Sciatic nerve (tissue), 2 donors: ENCODE measurements at places on chromosomes 2 and 18.

DNA sequence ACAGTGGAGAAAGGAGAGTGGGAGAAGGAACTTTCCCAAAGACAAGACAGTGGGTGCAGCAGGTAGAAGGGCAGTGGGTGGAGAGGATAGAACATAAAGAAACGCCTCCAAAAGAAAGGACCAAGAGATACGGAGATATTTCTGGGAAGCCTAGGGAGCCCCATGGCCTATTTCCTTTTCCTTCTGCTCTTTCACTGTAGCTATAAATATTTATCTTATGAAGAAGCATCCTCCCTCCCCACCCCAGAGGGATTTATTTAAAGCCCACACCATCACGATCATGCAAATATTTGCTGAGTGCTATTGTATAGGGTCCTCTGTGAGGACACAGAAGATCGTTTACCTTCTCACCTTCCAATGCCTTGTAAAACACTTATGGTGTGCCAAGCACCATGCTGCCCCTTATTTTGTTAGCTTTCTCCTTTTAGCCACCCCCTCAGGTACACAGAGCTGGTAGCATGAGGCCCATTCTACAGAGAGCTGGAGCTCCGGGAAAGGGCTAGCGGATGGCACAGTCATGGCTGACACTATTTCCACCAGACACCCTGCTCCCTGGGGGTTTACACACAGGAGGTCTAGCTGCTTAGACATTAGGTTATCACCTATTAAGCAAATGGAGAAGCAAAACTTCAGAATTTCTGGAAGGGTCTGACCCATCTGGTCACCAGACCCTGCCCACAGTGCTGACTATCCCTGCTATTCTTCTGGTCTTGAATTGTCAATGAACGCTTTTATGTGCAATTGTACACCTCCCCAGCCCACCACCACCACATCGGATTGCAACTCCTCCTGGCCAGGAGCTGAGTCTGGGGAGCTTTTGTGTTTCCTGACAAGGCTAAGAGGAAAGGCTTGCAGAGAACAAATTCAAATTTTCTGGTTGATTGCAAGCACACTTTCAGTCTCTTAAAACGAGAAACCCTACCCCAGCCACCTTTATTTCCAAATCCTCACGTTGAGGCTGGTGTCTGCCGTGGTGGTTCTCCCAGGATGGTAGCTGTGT is 91.8 kb upstream of the KLF7 start:
- DNase-seq = no peak

- DNase-seq = no peak
Observed at GRCh38 chr18:53421869-53422268, 802.6 kb downstream of the MBD2 start.

DNA sequence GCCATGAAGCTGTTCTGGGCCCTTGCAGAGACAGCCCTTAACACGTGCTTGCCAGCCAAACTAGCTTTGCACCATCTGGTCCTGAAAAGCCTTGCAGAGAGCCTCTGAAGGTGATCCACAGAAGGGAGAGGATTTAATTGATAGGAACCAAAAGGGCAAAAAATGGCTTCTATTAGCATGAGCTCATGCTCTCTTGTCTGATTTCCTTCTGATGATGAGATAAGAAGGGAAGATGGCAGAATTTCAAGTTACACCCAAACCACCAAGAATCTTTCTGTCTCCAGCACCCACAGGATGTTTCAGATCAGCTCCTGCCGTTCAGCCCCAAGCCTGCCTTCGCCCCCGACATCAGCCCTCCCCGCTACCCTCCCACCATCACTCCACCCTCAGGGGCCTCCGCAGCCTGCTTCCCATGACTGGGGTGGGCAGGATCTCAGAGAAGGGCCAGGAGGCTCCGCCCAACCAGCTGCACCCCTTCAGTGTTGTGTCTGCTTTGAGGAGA is 23.4 kb upstream of the GLI2 start:
- DNase-seq = no peak

DNA sequence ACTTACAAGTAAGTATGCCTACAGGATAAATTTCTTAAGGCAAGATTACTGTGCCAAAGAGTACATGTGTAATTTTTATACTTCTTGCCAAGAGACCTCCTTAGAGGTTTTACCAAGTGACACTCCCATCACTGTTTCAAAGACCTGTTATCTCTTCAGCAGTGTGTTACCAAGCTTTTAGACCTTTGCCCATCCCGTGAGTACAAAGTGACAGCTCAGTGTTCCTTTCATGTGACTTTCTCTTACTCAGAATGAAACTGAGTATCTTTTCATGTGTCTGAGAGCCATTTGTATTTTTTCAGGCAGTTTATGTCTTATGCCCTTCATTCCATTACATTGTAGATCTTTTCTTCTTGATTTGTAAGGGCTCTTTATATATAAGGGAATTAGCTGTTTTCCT is 287.5 kb upstream of the SALL3 start:
- DNase-seq = no peak

DNA sequence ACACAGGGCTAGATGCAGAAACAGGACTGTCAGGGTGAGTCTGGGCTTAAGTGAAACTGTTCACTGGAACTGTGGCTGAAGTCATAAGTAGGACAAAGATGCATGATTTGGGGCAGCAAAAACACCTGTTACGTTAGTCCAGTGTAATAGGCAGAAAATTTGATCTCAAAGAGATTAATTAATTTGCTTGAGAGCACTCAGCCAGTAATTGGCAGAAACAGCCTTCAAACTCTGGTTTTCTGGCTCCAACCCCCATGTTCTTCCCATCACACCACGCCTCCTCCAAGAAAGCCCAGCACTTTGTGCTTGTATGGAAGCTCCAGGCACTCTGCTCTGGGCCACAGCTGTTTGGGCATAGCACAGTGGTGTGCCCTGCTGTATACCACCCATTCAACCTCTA is 54.0 kb downstream of the CNTNAP5 start:
- DNase-seq = no peak

- DNase-seq = no peak
Observed at GRCh38 chr2:231117148-231117547, 7.7 kb downstream of the HTR2B start.

- no peak for DNase-seq
Observed at GRCh38 chr2:120331903-120332302, 14.0 kb upstream of the INHBB start.

GRCh38 chr2:86274265-86274917 is 63.0 kb downstream of the REEP1 start:
- DNase-seq = no peak

GRCh38 chr2:85231952-85232351 is 95.8 kb downstream of the TGOLN2 start:
- DNase-seq = no peak

- DNase-seq = no peak
Observed at GRCh38 chr2:65292461-65293011, 64.9 kb downstream of the ACTR2 start.

GRCh38 chr2:182377467-182377866 is 49.4 kb downstream of the PDE1A start:
- no peak for DNase-seq

DNA sequence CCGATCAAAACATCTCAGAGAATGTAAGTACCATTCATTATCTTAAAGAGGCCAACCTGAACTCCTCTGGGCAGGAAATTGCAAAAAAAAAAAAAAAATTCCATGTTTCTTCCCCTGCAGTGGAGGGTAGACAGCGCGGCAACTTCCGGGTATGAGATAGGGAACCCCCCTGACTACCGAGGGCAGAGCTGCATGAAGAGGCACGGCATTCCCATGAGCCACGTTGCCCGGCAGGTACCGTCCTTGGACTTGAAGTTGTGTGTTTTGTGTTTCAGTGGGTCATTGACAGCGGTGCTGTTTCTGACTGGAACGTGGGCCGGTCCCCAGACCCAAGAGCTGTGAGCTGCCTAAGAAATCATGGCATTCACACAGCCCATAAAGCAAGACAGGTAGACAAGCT is 7.2 kb downstream of the ACP1 start:
- DNase-seq = no peak

GRCh38 chr18:66156946-66157687 is 406.3 kb downstream of the CDH7 start:
- DNase-seq = no peak

- no peak for DNase-seq
Observed at GRCh38 chr2:188519136-188519535, 227.5 kb downstream of the GULP1 start.

DNA sequence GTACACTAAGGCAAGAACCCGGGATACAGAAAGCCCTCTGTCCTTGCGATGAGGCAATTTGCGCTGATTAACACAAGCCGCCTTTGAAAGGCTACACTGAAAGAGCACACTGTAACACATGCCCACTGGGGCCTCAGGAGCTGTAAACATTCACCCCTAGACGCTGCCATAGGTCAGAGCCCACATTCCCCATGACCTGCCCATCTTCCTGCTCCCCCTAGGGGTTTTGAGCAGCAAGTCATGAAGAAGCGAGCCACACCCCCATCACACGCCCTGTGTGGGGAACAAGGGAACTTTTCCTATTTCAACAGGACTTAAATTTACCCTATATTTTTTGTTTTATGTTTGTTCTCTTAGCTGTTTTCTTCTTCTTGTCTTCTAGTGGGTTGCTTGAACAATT is 47.8 kb upstream of the SLC4A10 start:
- no peak for DNase-seq

DNA sequence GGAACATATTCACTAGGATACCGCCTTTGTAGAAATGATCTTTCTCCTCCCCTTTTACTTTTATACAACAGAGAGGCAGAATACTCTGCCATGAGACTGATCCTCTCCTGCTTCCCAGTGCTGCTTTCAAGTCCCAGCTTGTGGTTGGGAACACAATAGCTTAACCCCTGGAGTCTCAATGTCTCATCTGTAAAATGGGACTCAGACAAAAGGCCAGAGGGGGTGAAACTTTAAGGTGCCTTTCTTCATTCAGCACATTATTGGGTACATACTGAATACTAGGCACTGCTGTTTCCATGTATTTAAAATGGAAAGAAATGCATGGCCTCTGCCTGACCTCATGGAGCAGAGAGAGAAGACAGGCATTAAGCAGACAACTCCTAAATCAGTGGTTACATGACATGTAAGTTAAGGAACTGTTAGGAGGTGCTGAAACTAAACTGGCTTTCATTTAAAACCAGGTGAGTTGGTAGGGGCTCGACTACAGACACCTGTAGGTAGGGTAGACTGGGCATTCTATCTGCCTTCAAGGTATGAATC is 53.8 kb downstream of the MAP4K4 start:
- no peak for DNase-seq

DNA sequence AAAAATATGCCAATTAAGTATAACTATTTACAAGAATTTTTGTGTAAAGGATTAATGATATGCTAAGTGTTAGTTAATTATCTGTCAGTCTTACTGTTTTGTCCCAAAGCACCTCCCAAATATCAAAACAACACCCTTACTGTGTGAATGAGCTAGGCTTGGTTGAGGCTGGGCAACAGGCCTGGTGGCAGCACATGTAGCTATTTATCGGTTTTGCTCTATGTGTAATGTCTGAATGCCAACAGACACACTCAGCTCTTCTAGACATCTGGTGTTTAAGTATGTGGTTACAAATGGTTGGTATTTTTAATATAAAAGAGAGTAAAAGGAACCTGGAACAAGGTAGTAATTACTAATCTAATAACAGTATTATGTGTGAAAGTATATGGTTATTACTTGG is 175.3 kb downstream of the RAB3GAP1 start:
- no peak for DNase-seq

- no peak for DNase-seq
Observed at GRCh38 chr2:121398853-121399252, 113.9 kb upstream of the TFCP2L1 start.

DNA sequence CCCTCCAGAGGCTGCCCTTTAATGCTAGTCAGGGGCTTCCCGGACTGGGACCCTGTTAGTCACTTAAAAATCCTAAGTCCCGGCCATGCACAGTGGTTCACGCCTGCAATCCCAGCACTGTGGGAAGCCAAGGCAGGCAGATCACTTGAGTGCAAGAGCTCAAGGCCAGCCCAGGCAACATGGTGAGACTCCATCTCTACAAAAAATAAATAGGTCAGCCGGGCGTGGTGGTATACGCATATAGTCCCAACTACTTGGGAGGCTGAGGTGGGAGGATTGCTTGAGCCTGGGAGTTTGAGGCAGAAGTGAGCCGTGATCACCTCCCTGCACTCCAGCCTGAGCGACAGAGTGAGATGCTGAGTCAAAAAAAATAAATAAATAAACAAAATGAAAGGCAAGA is 17.2 kb upstream of the KCNG2 start:
- peak; percentile 23 for DNase-seq

DNA sequence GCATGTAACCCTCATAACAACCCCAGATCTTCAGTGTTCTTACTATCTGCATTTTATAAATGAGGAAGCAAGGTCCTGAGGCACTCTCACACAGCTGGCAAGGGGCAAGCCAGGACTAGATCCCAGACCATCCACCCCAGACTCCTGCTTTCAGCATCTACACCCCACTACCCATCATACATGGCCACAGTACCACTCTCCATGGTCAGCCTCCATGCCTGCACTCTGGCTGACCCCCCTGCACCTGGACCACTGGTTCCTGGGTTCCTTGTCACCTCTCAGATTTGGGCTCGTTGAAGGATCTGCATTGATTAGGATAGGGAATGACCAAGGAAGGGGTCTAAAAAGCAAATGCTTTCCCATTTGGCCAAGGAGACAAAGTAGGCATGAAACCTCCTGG is 36.0 kb upstream of the TEX51 start:
- no peak for DNase-seq

- no peak for DNase-seq
Observed at GRCh38 chr2:162537651-162538050, 193.7 kb downstream of the GCA start.

DNA sequence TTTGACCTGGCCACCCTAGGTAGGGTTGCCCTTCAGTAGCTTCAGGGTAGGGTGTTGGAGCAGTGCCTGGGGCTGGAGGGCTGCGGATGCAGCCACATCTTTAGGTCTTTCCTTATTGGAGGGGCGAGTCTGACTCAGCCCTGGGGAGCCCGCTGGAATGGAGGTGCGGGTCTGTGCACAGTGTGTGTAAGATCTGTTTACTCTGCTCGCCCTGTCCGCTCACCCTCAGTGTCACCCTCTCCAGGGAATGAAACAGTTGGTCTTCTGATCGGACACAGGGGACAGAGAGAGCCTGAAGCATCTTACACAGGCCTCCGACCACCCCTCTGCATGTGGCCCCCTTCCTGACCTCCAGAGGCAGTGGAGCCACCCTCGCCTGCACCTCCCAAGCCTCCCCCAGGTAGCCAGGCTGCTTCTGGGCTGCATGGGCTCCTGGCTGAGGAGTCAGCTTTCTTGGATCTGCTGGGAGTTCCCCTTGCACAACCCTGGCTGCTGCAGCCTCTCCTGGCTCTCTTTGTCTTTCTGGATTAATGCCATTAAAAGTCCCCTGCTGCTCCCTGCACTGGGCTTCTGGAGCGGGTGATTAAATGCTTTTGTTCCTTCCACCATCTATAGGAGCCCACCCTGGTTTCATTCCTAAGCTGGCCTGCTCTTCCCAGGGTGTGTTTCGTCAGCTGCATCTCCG is 82.6 kb downstream of the ASB1 start:
- DNase-seq = no peak

DNA sequence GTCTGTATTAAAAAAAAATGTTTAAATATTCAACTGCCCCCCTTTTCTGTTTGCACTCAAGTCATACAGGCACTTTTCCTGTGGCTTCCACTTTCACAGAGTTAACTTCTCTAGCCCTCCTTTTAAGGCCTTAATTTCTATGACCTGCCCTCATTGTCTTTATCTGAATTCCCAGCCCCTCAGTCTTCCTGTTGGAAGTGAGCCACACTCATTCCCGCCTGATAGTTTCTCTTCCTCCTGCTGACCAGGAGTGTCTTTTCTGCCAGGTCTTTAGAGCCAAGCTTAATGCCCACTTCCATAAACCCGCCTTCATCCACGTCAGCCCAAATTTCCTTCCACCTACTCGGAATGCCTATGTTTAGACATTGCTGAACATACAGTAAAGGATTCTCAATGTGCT is 10.5 kb downstream of the COPS8 start:
- DNase-seq = no peak
